ENCODE measurements at places on chromosomes 6 and 20. TPM values are rescaled to one million over a fixed set of nuclear protein-coding genes. Genes with fewer than 3 reads are reported as not detected.

DNA sequence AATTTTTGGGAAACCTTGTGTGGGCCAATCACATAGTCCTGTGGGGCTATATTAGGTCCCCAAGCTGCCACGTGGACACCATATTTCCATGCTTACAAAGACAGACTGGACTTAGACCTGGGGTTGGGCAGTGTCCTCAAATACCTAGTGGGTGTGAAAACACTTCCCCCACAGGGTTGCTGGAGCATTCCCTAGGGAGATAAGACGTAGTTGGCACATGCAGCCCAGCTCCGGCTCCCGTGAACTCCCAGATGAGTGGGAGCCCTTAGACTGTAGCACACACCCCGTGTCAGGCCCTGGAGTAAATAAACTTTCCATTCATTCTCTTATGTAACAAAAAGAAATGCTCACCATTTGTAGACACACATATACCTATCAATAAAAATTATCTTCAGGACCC is 14.2 kb downstream of the KCNG1 start:
- H3K4me3 ChIP-seq: no peak overlapping the region
- no peak for DNase-seq
- peaks cover 15% of the 10 kb centered on the region for H3K27me3 ChIP-seq
- no peaks in the 10 kb centered on the region for H3K36me3 ChIP-seq

DNA sequence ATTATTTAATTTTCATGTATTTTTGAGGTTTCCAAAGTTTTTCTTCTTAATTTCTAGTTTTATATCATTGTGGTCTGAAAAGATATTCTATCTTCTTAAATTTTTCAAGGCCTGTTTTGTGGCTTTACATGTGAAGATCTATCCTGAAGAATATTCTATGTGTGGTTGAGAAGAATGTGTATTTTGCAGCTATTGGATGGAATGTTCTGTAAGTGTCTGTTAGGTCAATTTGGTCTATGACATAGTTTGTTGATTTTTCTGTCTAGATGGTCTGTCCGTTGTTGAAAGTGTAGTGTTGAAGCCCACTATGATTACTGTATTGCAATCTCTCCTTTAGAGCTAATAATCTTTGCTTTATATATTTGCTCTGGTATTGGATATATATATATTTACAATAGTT is 125.7 kb downstream of the CRYBG1 start:
- no peak overlapping the region for H3K4me3 ChIP-seq
- peaks cover 1% of the 10 kb centered on the region for H3K36me3 ChIP-seq
- H3K27me3 ChIP-seq: peaks cover 8% of the 10 kb centered on the region
- H3K4me1 ChIP-seq: no peaks in the 10 kb centered on the region
- H3K27ac ChIP-seq: no peak overlapping the region
- DNase-seq: no peak

DNA sequence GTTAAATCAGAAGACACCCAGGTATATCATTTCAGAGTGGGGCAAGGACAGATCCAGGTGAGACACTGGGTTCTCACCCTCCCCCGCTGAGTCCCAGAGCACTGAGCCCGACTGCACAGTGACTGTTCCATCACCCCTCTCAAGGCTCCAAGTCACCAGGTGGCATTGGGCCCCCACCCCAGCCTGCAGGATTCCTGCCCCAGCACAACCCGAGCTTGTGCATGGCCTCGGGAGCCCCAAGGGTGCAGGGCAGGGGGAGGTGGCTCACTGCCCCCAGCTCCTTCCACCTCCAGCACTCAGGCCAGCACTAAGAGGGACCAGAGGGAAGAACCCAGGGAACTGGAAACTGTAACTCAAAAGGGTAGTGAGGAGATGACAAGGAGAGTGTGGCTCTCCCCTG is 39.3 kb upstream of the CST5 start:
- H3K36me3 ChIP-seq: no peaks in the 10 kb centered on the region
- DNase-seq: no peak
- peaks cover 15% of the 10 kb centered on the region for H3K4me1 ChIP-seq
- no peaks in the 10 kb centered on the region for H3K27me3 ChIP-seq
- H3K4me3 ChIP-seq: no peak overlapping the region

CLVS2 gene
- total RNA-seq: not detected

VSTM2L gene
- 0.35 TPM for total RNA-seq
